ENCODE measurements at places on chromosomes 4 and X. TPM values are rescaled to one million over a fixed set of nuclear protein-coding genes. Genes with fewer than 3 reads are reported as not detected.

Gene CSN1S1
- total RNA-seq, result not detected

Gene SAP30
- 37.1 TPM for total RNA-seq

Gene ASMT
- total RNA-seq, result not detected

Gene MTCP1
- total RNA-seq, result 6.5 TPM

Gene CPZ
- total RNA-seq, result not detected

Gene MFAP3L
- 1.7 TPM for total RNA-seq

Gene PLS3
- total RNA-seq, result 88.5 TPM

Gene EVC
- total RNA-seq, result 21.0 TPM

Gene RAP2C
- 22.6 TPM for total RNA-seq

Gene SSX4
- not detected for total RNA-seq

Gene DAPP1
- not detected for total RNA-seq

Gene ASB9
- not detected for total RNA-seq

Gene ABCE1
- 145 TPM for total RNA-seq

Gene MAGEB2
- total RNA-seq, result not detected

Gene MTMR8
- 2.1 TPM for total RNA-seq

Gene TECRL
- not detected for total RNA-seq

Gene MAGEE2
- not detected for total RNA-seq

Gene TMEM255A
- total RNA-seq, result not detected

All from G401 (cell line).